ENCODE measurements at places on chromosomes 5 and 9.

GRCh38 chr5:105593011-105593760 is 2030.6 kb upstream of the NUDT12 start:
- no peak for DNase-seq

GRCh38 chr5:144273232-144274027 is 102.8 kb downstream of the KCTD16 start:
- DNase-seq = no peak

- DNase-seq = no peak
Observed at GRCh38 chr5:7705261-7705660, 145.7 kb downstream of the CFAP90 start.

GRCh38 chr5:3650320-3650719 is 54.7 kb downstream of the IRX1 start:
- no peak for DNase-seq

DNA sequence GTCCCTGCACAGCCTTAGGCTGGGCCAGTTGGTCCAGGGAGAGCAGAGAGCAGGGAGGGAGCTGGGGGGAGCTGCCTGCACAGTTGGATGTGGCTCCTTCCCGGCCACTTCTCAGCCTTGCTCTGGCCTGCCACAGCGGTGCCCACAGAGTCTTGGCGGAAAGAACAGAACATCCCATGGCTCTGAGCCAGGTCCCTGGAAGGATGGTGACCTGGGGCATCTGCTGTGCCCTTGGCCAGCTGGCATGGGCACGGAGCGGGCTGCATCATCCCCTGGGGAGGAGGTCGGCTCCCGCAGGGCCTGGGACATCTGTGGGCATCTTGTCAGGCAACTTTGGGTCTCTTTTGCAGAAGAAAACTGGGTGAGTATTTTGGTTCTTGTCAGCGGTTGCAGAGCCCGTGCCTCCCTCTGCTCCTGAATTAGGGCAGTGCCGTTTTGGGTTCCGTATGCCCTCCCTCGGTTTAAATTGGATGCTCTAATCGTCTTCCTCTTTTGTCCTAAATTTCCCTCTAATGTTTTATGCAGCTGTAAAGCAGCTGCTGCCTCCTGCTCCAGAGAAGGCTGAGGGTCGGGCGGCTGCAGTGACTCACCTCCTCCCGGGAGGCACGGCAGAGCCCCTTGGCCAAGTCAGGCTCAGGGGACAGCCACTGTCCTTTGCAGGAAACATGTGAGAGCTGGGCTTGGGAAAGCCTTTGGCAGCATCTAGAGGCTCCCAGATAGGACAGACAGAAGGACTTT is 10.5 kb upstream of the NACC2 start:
- no peak for DNase-seq
